ENCODE measurements at places on chromosomes 7 and 10.
A peak's percentile ranks its signal among the peaks of the same experiment; 100 is the strongest.

GRCh38 chr10:95841661-95842498 lies 65.9 kb upstream of the CC2D2B start:
- DNase-seq, result peak; percentile 29

DNA sequence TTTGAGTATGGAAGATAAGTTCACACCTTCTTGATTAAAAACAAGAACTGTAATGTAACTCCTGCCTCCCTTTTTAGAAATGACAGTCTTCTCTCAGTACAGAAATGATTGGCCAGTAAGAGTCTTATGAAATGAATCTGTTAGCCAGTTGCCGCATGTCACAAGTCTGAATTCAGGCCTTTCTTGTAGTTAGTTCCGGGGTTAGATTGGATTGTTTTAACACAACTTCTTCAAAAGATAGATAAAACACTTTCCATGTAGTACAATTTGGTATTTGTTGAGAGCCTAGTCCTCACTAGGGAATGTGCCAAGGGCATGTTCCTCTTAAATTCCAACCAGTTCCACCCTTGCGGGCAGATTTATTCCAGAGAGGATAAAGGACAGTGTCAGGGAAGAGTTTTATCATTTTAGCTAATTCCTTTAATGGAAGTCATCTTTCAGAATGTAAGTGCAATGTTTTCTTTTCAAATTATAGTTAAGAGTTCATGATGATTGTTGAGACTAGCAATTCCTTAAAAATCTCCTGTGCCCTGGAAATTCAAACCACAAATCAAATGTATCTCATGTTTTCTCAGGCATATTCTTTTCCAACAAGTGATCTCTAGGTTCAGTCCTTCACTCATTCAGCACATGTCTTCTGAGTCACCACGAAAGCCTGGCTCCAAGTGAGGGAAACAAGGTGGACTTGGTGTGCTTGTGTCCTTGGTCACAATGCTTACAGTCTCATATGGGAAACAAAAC lies 4.1 kb downstream of the FHIP2A start:
- no peak for DNase-seq

- no peak for DNase-seq
Observed at GRCh38 chr7:50367100-50367499, 62.6 kb downstream of the IKZF1 start.

DNA sequence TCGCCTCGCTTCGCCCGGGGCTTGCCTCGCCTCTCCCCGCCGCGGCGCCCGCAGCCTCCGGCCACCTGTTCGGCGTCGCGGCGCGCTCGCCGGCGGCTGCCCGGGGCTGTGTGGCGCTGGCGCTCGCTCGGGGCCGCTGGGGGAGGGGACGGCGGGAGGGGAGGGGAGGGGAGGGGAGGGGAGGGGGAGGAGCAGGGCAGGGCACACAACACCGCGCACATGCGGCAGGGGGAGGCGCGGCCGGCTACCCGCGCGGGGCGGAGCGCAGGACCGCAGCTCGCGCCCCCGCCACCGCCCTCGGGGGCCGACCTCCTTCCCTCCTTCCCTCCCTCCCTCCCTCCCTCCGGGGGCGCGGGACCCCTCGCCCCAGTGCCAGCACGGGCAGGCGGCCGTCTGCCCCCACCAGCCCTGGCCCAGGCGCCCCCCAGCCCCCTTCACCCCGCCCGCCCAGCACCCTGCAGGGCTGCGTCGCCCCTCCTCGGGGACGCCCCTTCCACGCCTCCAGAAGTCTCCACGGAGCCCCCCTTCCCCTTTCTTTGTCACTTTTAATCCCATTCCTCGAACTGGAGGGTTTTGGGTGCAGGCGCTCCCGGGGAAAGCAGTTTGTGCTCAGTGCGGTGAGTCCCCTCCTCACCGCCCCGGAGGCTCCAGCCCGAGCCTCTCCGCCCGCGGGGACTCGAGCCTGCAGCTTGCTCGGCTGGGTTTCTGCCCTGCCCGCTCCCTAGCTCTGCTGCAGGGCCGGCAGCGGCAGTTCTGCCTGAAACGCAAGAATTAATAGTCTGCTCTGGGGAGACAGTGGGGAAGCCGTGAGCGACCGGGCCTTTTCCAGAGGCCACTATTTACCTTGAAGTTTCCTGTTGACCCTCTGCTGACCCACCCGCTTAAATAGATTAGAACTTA lies at the start of gene PARD3:
Gene PARD3, minus strand, starts transcription at position 112 of the 900 bp plus-strand sequence. CDS start 301 bp downstream, outside the sequence.
- DNase-seq, result peak; percentile 73

- no peak for DNase-seq
Observed at GRCh38 chr7:55296070-55296469, 69.1 kb upstream of the LANCL2 start.

- DNase-seq, result no peak
Observed at GRCh38 chr10:50679149-50679548, 55.4 kb upstream of the SGMS1 start.

DNA sequence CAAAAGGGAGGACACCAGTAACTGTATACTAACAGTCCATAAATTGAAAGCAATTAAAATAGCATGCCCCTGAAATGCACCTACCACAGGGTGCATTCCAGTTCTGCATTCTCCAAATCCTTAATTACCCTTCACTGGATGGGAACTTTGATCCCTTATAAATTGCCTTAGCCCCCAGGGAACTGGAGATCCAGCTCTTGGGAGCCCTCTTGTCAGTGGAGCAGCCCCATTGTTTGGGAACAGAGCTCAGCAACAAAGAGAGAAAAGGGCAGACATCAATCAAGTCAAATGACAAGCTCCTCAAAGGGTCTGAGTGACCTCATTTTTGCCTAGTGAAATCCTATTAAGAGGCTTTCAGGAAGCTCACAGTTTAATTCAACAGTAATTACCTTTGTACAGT lies 472.6 kb downstream of the XPNPEP1 start:
- no peak for DNase-seq

Measured in body of pancreas (tissue), 4 donors.